Hepatic stellate cell (primary cell): ENCODE measurements at places on chromosomes 5 and 9.

GRCh38 chr9:116504081-116504480 is 183.0 kb upstream of the TRIM32 start:
- DNase-seq: no peak

GRCh38 chr5:7849681-7850394 is 1.1 kb downstream of the CFAP90 start:
- peak; percentile 36 for DNase-seq

- DNase-seq: no peak
These were observed 254.9 kb upstream of the ARRDC3 start for GRCh38 chr5:91638010-91638409.

DNA sequence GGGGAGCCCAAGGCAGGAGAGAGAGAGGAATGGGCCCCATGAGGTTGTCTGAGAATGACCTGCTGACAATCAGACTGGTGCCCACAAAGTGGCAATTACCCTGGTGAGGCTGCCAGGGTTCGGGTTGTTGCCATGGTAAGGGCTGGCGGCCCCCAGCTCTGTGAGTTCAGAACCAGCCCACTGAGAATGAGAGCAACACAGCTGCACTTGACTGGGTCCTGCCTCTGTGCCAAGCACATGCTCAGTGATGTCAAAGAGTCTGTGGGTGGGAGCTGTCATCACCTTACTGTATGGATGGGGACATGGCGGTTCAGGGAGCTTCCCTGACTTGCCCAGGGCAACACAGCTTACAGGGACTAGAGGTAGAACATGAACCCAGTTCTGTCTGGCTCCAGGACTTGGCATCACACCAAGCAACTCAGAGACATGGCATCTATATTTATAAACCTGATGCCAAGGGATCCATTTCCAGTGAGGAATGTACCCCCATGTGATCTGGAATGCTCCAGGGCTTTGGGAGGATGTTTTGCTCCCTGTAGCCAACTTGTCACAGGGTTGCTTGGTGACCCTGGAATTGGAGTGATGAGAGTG is 38.2 kb upstream of the TEX48 start:
- DNase-seq: peak; percentile 16

DNA sequence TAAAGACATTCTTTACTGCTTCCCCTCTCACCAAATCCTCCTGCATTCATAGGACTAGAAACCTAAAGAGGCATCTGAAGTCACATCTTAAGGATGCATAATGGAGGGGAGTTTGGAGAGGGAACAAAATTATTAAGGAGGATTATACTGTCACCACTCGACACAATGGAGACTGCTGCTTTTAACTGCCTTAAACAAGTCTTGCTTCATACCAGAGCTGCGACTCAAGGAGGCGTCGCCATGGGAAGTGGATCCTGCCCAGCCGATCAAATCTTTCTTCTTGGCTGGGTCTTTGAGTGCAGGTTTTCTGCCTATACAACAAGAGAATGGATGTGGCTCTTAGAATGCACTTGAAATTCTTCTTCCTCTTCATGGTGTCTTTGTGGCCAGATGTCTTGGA is 66.7 kb upstream of the FOXE1 start:
- DNase-seq: peak; percentile 35

DNA sequence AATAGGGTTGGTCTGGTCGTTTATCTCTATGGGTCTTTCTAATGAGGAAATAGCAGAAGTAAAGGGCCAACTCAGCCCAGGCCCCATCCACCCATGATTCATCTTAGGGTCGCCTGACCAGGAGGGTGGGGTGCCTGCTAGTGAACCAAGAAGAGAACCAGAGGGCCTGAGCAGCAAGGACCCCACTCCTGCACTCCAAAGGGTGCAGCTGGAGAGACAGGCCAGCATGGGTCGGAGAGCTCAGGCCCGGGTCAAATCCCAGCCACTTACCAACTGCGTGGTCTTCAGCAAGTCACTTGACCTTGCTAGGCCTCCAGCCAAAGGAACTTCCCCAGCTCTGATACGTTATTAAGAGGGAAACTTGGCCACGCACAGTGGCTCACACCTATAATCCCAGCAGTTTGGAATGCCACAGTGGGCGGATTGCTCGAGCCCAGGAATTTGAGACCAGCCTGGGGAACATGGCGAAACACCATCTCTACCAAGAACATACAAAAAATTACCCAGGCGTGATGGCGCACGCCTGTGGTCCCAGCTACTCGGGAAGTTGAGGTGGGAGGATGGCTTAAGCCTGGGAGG is 4.3 kb downstream of the BBLN start:
- DNase-seq: no peak

DNA sequence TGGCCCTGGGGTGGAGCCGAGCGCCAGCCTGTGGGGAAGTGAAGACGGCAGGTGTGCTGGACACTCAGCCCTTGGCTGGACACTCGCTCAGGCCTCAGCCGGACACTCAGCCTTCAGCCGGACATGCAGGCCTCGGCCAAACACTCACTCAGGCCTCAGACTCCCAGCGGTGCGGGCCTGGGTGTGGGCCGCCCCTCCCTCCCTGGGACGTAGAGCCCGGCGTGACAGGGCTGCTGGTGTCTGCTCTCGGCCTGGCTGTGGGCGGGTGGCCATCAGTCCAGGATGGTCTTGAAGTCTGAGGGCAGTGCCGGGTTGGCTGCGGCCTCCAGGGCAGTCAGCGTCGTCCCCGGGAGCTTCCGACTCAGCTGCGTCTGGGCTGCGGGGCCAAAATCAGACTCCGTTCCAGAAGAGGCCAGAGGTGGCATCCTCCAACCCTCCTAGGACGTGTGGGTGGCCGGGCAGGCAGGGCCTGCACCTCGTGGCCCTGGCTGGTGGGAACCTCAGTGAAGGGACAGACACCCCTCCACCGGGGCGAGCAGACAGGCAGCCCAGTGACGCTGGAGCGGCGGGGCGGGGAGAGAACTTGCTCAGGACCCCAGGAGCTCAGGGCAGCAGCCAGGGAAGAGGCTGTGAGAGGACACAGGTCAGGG is 28.4 kb downstream of the SLC6A18 start:
- DNase-seq: no peak

DNA sequence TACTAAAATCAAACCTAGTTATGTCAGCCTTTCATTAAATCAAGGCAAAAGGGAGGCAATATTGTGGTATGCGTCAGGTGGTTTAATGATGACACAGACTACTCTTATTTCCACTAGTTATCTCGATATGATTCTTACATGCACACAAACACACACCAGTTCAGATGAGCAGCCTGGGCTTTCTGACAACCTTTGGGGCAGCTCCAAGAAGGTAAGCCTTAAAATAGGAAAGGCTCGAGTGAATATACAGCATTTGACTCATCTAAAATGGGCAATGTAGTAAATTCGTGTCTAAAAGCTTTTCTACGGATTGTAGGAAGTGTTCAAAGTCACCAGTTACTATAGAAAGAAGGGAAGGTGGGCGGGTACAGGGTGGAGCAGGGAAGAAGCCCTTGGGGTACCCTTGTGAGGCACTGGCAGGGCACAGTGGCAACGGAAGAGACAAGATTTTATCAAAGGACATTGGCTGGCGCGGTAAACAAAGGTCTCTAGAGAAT is 1.9 kb downstream of the ANKH start:
- no peak for DNase-seq

GRCh38 chr5:137629646-137630045 is 106.2 kb downstream of the KLHL3 start:
- DNase-seq: peak; percentile 62

GRCh38 chr5:112318346-112318745 is 100.7 kb downstream of the EPB41L4A start:
- no peak for DNase-seq

DNA sequence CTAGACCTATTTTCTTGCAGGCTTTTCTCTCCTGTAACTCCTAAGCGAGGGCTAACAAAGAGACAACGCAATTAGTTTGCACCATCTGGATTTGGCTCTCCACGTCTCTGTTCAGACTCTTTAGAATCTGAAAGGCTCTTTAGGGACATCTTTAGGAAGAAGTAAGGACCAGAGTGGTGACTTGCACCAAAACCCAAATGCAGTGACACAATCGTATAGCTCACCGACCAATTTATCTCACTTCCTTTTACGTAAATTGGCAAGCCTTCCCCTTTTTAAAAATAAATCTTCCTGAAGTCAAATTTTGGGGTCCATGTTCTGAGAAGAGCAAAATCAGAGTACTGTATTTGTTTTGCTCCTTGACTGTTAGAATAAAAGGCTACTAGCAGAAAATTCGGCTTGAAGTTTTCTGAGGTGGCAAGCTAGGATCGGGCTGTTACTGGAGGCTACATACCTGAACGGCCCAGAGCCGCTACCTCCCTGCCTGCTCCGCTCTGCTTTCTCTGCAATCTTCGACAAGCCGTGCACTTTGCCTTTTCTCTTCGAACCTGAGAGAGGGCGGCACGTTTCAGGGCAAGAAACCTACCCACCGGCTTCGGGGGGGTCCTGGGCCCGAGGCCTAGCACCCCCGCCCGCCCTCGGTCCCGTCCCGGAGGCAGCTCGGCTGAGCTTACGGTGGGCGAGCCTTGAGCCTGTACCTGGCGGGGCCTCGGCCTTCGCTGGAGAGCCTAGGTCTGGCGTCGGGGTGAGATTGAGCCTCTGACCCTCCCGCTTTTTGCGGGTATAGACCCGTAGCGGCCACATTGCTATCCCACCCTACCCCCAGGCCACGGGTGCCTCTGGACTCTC is 537 bp downstream of the MEIKIN start:
- no peak for DNase-seq

DNA sequence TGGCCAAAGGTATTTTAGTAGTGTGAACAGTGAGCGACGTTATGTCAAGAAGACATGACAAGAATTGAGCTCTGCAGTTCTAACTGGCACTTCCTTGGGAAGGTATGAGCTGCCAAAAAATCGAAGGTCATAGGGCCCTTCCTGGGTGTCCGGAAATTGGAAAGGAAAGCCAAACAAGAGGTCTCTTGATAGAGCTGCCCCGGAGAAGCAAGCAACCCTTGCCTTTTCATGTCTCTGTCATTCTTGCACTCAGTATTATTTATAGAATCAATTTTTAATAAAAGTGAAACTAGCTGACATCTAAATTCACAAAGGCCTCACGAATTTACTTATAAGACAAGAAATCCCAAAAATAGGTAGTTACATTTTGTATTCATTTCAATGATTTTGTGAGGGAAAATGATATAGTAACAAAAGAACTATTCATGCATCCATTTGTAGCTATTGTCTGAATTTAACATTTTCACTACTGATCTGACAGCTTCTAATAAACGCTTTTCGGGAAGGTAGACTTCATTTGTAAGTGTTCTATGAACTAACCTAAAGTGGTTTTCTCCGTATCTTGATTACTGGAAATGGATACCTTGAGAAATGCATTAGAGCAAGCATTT is 113.8 kb upstream of the VCAN start:
- no peak for DNase-seq

- no peak for DNase-seq
These were observed 791 bp upstream of the GPR150 start for GRCh38 chr5:95619096-95619495.

DNA sequence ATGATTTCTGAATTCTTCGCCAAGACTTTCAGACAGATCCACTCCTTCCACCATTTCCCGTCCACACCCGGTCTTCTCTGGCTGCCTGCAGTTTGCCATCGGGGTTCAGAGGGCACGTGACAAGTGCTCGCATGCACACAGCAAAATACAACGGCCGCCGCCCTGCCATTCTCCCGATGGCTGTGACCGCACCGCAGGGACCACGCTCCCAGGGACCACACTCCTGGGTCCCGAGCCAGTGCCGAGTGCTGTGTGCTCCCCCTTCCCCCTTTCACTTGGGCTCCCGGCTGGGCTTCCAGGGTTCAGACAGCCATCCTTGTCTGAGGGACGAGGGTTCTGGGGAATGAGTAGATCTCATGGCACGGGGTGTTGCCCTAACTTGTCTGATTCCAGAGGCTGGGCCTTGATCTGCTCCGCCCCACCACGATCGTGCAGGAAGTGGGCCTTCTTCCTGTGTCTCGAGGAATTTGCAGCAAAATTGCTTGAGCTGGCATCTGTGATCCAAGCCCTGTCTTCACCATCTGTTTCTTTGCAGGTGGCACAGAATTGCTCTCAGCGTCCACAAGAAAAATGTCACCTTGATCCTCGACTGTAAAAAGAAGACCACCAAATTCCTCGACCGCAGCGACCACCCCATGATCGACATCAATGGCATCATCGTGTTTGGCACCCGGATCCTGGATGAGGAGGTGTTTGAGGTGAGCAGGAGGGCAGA is 59.2 kb downstream of the COL5A1 start:
- DNase-seq: no peak

DNA sequence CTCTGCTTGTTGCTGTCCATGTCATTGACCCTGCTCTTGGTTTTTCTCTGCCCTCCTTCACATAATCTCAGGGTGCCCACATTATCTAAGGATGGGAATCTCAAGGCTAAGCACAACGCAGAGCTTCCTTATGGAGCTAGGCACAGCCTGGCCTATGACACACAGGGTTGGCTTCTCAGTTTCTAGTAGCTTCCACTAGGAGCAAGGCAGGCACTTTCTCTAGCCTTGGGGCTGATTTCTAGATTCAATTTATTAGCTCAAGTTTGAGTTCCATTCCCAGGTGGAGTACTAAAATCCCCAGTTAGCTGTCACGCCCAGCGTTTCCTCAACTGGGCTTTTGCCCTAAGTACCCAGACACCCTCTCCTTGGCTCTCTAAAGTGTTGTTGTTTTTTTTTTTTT is 12.4 kb downstream of the IL4 start:
- no peak for DNase-seq

- no peak for DNase-seq
These were observed 53.5 kb upstream of the GRIN3A start for GRCh38 chr9:101791938-101792337.

DNA sequence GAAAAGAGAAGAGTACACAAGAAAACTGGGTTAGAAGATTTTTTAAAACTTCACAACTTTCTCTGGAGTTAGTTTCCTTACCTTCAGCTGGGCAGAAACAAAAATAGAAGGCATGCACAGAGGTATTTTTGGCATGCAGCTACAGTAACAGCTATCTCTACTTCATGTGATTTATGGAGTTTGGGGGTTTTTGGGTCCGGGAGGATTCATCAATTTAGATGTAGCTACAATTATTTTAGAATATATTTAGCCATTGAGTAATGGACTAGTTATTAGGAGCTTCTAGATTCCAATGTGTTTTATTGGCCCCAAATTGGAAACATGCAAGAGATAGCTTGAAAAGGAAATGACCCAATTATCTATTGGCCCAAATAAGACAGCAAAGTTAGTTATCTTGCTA is 91.6 kb upstream of the TNFAIP8 start:
- DNase-seq: no peak

DNA sequence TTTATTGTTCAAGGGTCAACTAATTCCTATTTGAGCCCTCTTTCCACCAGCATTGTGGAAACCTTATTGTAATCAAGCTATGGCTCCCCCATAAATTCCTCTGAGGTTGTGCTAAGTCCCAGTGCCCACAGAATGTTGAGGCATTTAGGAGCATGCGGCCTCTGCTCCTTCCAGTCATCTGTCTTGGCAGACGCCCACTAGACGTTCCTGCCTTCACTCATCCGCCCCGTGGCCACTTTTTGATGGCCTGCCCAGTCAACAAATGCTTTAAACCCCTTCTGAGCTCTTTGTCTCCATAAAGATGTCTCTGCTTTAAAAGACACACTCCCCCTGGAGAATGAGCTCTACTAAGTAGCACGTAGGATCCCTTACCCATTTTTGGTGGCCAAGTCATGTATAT is 104.7 kb downstream of the GAS1 start:
- no peak for DNase-seq

GRCh38 chr9:93950619-93951601 is 4.2 kb downstream of the BARX1 start:
- DNase-seq: peak; percentile 59
